T-cell (primary cell): ENCODE measurements at places on chromosomes 6 and 20.

DNA sequence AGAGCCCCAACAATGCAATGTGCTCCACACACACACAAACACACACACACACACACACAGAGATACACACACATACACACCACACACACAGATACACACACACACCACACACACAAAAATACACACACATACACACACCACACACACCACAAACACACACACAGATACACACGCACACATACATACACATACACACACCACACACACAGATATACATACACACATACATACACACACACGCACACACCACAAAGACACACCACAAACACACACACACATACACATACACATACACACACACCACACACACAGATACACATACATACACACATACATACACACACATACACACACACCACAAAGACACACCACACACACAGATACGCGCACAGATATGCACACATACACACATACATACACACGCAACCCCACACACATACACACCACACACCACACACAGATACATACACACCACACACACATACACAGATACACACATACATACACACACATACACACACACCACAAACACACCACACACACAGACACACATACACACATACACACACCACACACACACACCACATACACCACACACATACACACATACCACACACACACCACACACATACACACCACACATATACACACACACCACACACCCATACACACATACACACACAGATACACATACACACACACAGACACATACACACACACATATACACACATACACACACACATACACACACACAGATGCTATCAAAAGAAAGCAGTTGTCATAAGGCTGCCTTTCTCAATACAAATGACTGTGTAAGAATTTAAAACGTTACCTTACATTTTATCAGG is 128.0 kb downstream of the FOXC1 start:
- no peak for DNase-seq

- no peak for DNase-seq
These were observed 577.9 kb downstream of the C6orf118 start for GRCh38 chr6:164731539-164731938.

DNA sequence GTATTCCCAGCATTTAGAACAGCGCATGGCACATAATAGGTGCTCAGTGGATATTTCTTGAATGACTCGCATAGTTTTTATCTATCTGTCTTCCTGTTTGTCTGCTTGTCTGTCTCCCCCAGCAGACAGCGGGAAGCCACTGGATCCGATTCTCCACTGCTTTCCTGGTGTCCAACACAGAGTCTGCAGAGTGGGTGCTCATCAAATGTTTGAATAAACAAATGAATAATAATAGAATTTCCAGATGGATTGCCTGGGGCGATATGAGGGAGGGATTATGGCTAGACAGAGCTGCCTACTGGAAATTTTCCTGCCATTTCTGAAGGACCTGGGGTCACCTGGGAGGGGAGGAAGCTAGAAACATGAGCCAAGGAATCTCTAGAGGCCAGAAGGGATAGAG is 18.9 kb downstream of the CDH22 start:
- no peak for DNase-seq

DNA sequence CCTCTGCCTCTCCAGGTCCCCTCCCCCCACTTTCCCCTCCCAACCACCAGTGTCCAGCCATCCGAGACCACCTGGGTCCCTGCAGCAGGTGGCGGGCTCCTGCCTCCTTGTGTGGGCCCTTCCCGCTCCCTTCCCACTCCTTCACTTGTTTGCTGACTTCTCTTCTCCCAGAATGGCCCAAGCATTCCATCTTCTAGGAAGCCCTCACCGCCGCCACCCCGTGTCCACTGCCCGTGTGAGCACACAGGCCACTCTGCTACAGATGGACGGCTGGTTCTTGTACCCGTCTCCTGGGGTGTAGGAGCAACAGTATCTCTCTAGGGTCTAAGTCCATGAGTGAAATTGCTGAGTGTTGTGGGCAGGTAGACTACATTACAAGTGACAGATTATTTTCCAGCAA is 15.0 kb downstream of the BPHL start:
- DNase-seq = no peak
